ENCODE measurements at places on chromosomes 2 and 18.

- DNase-seq: no peak
Observed at GRCh38 chr2:174059884-174060244, 94.7 kb upstream of the SP3 start.

DNA sequence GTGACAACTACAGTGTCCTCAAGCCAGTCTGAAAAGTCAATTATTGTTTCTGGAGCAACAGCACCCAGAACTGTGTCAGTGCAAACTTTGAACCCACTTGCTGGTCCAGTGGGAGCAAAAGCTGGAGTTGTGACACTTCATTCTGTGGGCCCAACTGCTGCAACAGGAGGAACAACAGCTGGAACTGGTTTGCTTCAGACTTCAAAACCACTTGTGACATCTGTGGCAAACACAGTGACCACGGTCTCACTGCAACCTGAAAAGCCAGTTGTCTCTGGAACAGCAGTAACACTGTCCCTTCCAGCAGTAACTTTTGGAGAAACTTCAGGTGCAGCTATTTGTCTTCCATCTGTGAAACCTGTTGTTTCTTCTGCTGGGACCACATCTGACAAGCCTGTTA lies 59.8 kb downstream of the TAF4B start:
- no peak for DNase-seq

DNA sequence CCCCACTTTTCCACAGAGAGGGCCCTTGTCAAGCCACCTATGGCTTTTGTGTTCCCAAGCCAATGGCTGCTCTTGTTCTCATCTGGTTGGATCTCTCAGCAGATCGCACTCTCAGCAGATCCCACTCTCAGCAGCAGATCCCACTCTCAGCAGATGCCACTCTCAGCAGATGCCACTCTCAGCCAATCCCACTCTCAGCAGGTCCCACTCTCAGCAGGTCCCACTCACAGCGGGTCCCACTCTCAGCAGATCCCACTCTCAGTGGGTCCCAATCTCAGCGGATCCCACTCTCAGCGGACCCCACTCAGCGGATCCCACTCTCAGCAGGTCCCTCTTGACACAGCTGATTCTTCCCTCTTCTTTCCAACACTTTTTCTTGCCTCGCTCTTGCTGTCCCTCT lies 59.3 kb upstream of the MGAT4A start:
- no peak for DNase-seq

- DNase-seq: no peak
Observed at GRCh38 chr18:7317804-7318231, 86.9 kb downstream of the LRRC30 start.
